MG63 (cell line): ENCODE measurements at places on chromosomes 7 and 10. TPM values are rescaled to one million over a fixed set of nuclear protein-coding genes. Genes with fewer than 3 reads are reported as not detected.

Gene SPAM1
- not detected in 2 replicates for total RNA-seq

Gene NRG3
- total RNA-seq: not detected in 2 replicates

Gene CD36
- not detected in 2 replicates for total RNA-seq

Gene TRIL
- total RNA-seq: 0.03 TPM in 1 of 2 replicates, not detected in the other

Gene RSPH10B2
- 0.20 TPM in 1 of 2 replicates, not detected in the other for total RNA-seq

Gene CEP55
- 74.7 and 98.6 TPM in 2 replicates for total RNA-seq

Gene NPC1L1
- total RNA-seq: 0.07 TPM in 1 of 2 replicates, not detected in the other

GRCh38 chr7:43700646-43701499 is 28.4 kb downstream of the COA1 start:
- no peak for DNase-seq

- no peak for DNase-seq
Measured at GRCh38 chr7:12578930-12579640, 8.6 kb downstream of the SCIN start.

- DNase-seq: no peak
Measured at GRCh38 chr10:71780156-71780555, 6.8 kb upstream of the VSIR start.

- no peak for DNase-seq
Measured at GRCh38 chr7:24197852-24198251, 86.1 kb upstream of the NPY start.

GRCh38 chr7:130421684-130422083 is 19.1 kb downstream of the CEP41 start:
- DNase-seq: peak; percentile 29

GRCh38 chr10:21279217-21279575 is 246.3 kb downstream of the SKIDA1 start:
- no peak for DNase-seq

DNA sequence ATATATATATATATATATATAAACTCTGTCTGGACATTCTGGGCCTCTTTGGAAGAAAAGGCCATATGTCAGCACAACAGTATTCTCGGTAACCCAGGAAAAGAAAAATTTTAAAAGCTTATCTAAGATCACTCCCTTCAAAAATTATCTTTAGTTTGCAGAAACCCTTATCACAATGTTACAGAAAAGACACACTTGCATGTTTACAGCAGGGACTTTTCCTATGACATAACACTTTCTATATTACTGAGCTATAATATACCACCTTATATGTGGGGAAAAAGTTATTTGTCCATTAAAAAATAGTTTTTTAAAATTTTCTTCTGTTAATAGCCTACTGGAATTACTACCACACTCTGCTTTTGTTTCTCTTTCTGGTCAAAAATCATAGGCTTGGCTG is 25.4 kb downstream of the ANKRD61 start:
- DNase-seq: no peak

DNA sequence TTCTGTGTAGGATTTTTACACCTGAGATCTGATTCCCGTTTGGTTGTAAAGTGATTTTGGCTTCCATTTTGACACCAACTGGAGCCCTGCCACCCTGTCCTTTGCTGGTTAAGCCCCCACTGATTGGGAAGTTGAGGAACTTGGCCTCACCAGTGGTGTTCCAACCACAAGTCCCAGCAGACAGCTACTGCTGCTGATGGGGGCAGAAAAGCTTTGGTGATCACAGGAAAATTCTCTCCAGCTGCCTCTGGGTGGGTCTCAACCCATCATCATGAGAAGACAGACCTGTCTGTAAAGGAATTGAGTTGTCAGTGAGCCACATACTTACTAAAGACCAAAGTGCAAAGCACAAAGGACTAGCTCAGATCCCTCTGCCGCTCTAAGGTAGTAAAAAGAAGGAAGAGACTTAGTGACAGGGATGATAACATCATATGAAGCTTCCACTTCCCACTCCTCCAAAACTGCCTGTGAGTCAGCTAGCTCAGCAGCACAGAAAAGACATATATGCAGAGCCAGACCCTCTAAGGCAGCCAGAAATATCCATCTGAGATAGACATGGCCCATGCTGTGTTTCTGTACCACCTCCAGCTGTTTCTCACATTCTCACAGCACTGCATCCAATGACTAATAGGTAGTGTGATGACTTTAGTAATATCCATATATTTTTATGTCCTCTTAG is 22.4 kb upstream of the LRRC17 start:
- peak; percentile 82 for DNase-seq

- DNase-seq: no peak
Measured at GRCh38 chr7:143243614-143244013, 19.6 kb upstream of the GSTK1 start.

GRCh38 chr10:113199459-113199858 is 249.4 kb downstream of the TCF7L2 start:
- peak; percentile 70 for DNase-seq

GRCh38 chr10:52652431-52653262 is 119.9 kb downstream of the MBL2 start:
- peak; percentile 60 for DNase-seq

GRCh38 chr7:100946766-100947365 is 2.5 kb upstream of the MUC3A start:
- no peak for DNase-seq

- DNase-seq: peak; percentile 59
Measured at GRCh38 chr10:102422545-102423129, 2.0 kb downstream of the FBXL15 start.

- no peak for DNase-seq
Measured at GRCh38 chr10:101566333-101567164, 21.5 kb downstream of the POLL start.

DNA sequence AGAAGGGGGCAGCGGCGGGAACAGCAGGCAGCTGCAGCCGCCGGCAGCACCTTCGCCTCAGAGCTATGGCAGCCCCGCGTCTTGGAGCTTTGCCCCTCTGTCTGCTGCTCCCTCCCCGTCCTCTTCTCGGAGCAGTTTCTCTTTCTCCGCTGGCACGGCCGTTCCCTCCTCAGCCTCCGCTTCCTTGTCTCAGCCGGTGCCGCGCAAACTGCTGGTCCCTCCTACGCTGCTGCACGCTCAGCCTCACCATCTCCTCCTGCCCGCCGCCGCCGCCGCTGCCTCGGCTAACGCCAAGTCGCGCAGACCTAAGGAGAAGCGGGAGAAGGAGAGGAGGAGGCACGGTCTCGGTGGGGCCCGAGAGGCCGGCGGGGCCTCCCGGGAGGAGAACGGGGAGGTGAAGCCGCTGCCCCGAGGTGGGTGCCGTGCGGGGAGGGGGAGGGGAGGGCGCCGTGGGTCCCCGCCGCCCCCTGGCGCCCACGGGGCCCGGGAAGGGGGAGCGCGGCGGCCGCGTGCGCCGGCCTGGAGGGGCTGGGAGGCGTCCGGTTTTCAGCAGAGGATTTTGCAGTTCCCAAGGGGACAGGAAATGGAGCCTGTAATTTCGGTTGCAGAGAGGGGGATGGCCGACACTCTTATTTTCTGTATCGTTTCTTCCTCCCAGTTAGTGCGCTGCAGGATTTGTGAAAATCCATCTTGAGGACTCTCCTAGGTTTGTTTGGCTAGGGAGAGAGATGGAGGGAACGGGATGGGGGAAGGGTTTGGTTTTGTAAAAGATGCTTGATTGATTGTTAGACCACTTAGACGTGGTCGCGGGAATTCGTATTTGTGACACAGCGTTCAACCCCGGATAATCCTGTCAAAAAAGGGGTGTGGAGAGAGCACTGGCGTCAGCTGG is 630 bp downstream of the RSBN1L start:
- DNase-seq: peak; percentile 49

DNA sequence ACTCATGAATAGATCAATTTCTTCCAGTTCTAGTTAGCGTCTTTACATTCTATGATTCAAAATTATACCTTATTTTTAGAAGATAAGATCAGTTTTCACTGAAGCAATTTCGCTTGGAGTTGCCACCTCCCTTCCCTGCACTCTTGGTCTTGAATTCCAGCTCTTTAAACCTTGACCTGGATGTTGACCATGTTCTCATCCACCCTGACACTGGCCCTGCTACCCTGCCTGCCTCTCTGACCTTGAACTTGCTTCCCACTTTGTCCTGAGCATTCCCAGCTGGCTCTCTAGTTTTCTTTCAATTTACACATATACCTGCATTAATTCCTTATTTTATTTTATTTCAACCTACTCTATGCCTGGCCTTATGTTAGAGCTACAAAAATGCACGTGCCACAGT is 274.9 kb upstream of the IGFBP3 start:
- DNase-seq: no peak

GRCh38 chr7:17207220-17207619 is 91.2 kb upstream of the AHR start:
- no peak for DNase-seq

GRCh38 chr10:98892523-98892922 is 343.1 kb downstream of the HPSE2 start:
- no peak for DNase-seq

GRCh38 chr10:75356484-75356883 is 45.1 kb downstream of the ZNF503 start:
- DNase-seq: no peak

DNA sequence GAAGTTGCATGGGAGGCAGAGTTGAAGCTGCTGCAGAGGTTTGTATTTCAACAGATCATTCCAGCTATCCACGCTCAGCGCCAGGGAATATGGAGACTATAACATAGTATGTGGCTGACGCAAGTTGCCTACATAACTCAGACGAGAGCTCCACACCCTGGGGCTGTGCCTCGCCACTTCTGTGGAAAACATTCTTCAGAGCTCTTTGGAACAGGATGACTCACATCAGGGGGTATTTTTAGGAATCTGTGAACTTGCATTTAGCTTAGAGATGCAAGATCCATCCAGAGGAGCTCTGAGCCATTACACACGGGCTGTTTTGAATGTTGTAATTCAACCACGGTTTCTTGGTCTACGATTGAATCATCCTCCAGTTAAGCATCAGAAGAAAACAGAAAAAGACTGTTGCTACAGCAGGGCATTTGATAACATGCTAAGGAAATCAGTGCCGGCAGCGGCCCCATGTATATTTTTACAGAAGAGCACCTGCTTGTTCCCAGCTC is 481.5 kb upstream of the AKR1E2 start:
- peak; percentile 90 for DNase-seq

DNA sequence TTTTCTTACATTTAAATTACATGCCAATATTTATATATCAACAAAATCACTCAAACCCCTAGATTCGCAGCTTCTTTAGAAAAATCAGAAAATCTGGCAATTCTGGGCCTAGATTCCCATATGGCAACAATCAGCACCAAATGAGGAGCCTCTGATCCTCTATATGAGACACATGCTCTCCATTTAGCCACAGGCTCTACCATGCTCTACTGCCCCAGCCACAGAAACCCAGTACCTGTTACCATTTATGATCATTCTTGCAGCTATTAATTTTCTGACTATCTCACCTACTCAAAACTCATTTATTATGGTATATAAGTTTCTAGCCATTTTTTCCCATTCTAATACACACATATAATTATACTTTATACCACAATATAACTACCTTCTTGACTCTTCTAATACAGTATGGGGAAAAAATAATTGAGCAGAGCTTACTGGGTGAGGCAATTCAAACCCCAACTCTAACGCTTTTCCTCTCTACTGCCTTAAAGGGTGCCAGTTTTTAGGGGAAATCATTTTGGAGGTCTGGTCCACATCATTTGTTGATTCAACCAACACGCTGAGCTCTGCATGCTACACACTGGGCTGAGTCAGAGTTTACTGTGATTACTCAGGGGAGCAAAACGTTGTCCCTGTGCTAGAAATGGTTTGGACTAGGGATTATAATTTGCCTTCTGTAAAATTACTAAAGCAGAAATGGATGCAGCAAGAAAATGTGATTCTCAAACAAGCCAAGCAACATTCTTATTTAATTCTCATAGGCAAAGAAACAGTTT is 11.6 kb downstream of the PDLIM1 start:
- peak; percentile 61 for DNase-seq

- peak; percentile 79 for DNase-seq
Measured at GRCh38 chr10:121536310-121536913, 61.8 kb downstream of the FGFR2 start.

GRCh38 chr7:74018246-74018895 is 9.6 kb upstream of the ELN start:
- DNase-seq: no peak
